Dorsolateral prefrontal cortex (tissue), 122 donors: ENCODE measurements at places on chromosomes 4 and X.

GRCh38 chr4:54076673-54077072 lies 12.3 kb upstream of the CHIC2 start:
- no peak for DNase-seq

DNA sequence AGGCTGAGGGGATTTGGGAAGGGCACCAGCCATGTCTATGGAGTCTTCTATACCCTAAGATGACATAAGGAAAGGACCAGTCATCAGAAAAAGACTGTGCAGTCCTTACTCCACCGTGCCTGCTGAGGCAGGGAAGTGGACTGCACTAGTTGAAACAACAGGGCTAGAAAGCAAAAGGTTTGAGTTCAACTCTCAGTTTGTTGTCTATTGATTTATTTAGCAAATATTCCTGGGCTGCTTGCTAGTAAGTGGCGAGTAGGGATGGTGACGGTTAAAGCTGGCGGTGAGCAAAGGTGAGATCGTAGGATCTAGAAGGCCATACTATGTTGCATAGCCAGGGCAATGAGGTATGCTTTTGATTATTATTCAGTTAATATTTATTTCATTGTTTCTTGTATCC lies 110.1 kb downstream of the SMIM20 start:
- DNase-seq = no peak

DNA sequence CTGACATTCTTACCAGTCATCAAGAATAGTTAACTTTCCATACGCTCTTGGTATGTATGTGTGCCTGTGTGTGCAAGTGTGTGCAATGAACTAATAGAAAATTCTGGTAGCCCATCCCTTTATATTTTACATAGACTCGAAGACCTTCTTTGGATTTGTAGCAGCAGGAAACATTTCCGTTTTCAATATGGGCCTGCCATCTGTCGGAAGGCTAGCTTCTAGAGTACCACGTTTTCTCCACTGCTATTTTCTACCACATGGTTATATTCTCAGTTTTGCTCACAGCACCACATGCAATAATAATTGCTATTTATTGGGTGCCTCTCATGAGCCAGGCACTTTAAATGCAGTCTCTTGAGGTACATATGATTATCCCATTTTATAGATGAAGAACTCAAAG lies 47.9 kb upstream of the PTCHD1 start:
- no peak for DNase-seq

DNA sequence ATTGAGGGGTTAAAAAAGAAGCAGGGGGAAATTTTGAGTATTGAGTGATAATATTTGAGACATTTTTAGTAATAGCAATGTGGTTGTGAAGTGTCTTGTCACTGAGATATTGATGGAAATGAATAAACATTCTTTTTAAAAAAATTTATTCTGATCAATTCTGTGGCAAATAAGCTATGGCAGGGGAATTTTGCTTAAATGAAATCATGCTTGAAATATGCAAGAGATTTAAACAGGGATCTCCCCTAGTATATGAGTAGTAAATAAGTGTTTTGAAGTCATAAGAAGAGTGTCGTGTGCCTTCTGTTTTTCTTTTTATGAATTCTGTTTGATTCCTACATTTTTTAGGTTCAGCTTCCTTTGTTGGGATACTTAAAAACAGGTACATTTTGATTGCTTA lies 23.2 kb downstream of the IL15 start:
- no peak for DNase-seq

- no peak for DNase-seq
Measured at GRCh38 chr4:11937941-11938340, 509.2 kb upstream of the HS3ST1 start.

GRCh38 chr4:184310171-184310567 lies 92.5 kb upstream of the ENPP6 start:
- DNase-seq = no peak

DNA sequence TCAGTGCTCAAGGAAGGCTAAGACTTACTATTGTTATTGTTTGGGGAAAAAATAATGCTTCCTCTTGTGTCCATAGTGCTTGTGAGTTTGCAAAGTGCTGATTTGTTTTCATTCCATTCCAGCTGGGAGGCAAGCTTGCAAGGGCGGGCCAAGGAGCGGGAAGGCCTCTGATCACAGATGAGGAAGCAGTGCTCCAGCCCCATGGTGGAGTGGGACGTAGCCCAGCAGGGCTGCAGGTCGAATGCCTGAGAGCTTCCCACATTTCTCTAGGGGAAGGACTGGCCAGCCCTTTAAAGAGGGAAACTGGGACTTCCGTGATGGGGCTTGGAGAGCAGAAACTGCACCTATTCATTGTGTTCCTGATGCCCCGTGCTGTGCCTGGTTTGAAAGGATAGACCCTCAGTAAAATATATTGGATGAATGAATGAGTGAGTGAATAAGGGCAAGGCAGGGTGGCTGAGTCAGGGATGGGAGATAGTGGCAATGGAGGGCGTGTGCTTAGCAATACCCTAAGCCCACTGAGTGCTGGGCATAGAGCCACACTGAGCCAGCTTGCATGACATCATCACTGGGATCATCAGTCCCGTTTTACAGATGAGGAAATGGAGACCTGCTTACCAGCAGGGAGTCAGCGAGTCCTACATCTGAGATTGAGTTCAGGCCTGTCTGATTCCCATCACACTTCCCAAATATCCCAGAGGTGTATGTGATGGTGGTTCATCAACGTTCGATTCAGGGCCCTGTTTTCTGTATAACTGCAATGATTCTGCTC lies 17.9 kb upstream of the NSG1 start:
- no peak for DNase-seq

- DNase-seq = no peak
Measured at GRCh38 chr4:59484944-59485343, 1715.2 kb upstream of the ADGRL3 start.

GRCh38 chr4:81676537-81676936 lies 204.8 kb upstream of the RASGEF1B start:
- DNase-seq = no peak

- DNase-seq = no peak
Measured at GRCh38 chrX:97167333-97167732, 283.6 kb downstream of the RPA4 start.

DNA sequence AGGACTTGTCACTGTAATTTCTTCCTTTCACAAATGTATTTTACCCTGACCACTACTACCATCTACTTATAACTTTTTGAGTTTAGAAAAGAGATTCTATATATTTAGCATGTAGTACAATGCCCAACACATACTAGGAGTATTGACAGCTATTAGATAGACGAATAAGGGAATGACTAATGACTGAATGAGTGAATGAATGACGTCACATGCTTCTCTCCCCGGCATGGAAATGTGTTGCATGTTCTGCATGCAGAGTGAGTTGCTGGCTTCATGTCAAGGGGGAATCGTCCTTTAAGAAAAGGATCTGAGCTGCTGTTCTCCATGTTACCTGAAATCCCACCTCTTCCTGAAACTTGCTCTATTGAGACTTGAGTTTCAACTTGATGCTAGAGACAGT lies 87.4 kb upstream of the AMELX start:
- no peak for DNase-seq

DNA sequence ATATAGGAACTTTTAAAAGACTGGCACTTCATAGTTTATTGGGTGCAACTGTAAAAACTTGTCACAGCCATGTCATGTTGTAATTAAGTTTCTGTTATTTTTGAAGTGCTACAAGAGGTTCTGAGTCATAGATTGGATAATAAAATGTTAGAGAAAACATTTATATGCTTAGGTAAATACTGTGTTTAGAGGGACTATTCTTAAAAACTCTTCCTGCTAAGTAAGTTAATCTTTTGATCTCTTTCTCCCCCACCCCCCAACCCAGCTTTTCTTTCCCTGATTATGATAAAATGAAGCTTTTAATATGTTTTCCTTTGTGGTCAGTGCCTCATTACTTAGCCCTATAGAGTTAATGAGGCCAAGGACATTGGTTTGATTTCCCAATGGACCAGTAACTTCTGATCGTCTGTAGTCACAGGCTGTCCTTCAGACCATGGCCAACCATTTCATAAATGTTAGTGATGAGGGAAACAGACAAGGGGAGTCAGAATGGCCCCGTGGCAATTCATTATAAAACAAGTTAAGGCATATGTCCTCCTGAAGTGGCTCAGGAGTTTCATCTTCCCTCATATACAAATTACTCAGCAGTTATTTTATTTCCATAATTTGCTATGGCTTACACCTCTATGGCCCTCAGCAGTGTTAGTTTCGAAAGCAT lies 3.9 kb upstream of the PDLIM5 start:
- no peak for DNase-seq

- peak; percentile 30 for DNase-seq
Measured at GRCh38 chr4:8350841-8351461, 81.4 kb downstream of the HTRA3 start.

- DNase-seq = no peak
Measured at GRCh38 chrX:108447303-108447702, 7.7 kb downstream of the COL4A5 start.

DNA sequence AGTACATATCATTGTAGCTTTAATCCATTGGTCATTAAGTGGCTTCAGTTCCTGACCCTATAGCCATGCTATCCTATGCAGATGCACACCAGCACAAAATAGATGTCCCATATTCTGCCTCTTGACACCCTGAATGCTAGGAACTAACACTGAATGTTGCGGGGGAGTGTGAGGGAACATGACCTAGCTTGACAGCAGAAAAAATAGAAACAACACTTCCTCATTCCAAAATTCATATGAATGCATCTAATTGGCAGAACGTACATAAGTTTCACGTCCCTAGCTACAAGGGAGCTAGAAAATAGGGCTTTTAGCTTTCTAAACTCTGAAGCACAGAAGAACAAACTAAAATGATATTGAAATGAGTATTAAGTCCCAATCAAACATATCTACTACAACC lies 14.4 kb upstream of the DCAF8L1 start:
- DNase-seq = no peak

DNA sequence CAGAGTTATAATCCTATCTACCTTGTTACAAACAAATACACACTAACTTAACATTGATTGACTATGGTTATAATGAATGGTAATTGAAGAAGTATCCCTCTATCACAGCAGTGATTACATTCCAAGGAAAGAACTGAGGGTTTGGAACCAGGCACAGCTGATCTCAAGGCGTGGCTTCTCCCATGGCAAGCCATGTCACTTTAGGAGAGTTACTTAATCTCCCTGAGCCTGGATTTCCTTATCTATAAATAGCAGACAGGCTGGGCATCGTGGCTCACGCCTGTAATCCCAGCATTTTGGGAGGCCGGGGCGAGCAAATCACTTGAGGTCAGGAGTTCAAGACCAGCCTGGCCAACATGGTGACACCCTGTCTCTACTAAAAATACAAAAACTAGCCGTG lies 25.6 kb downstream of the SORBS2 start:
- no peak for DNase-seq

DNA sequence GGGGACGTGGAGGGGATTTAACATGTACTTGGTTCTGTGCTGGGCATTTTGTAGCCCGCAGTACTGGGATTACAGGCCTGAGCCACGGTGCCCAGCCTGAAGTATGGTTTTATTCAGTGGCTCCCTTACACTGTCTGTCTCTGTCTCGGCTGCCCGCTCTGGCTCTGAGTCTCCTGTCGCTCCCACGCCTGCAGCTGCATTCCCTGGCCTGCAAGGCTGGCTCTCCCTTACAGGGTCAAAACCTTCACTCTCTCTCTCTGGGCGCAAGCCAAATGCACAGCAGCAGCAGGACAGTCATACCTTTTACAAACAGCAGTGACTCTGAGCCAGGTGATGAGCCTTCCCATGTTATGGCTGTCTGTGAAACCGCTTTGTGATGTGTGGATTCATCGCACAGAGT lies 72.1 kb downstream of the HTRA3 start:
- peak; percentile 28 for DNase-seq

- no peak for DNase-seq
Measured at GRCh38 chr4:6222761-6223292, 22.5 kb upstream of the JAKMIP1 start.

DNA sequence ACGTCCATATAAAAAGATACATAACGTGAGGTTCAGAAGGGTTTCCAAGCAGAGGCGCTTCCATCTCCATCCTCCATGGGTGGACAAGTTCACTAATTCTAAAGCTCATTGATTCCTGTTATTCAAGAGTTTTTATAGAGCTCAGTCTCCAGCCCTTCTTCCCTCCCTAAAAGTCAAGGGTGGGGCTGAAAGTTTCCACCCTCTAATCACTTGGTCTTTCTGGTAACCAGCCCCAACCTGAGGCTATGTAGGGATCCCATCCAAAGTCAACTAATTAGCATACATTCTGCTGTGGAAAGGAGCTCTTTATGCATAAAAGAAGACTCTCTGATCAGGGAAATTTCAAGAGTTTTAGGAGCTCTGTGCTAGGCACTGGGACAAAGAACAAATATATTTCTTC lies 46.9 kb upstream of the VEGFC start:
- DNase-seq = no peak
